NCI-H524 (cell line): ENCODE measurements at places on chromosomes 5 and 9.
A peak's percentile ranks its signal among the peaks of the same experiment; 100 is the strongest.

- peak; percentile 79 for DNase-seq
Observed at GRCh38 chr5:95178046-95178651, 106.7 kb downstream of the MCTP1 start.

DNA sequence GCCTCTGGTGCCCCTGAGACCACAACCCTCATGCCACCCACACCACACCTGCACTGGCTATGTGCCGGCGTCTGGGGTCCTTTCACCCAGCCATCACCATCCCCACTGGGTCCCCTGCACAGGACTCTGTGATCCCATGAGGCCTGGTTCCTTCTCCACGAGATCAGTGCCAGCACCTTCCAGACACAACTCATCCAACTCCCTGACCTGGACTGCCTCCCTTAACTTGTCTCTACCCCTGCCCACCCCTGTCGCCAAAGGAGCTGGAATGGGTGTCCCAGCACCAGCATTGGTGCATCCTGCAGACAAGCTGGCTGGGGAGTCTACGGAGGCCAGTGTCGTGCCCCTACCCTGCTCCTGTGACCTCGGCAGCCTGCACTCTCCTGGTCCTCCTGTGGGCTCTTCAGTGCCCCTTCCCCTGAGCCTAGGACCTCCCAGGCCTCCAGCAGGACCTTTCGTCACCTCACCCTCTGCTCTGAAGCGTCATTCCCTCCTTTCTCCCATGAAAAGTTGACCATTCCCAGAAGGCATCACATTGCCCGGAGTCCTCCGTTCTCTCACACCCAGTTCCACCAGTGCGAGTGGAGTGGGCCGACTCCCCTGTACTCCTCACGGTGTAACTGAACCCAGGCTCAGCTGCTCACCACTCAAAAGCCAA is 87.7 kb downstream of the NSUN2 start:
- DNase-seq, result no peak

DNA sequence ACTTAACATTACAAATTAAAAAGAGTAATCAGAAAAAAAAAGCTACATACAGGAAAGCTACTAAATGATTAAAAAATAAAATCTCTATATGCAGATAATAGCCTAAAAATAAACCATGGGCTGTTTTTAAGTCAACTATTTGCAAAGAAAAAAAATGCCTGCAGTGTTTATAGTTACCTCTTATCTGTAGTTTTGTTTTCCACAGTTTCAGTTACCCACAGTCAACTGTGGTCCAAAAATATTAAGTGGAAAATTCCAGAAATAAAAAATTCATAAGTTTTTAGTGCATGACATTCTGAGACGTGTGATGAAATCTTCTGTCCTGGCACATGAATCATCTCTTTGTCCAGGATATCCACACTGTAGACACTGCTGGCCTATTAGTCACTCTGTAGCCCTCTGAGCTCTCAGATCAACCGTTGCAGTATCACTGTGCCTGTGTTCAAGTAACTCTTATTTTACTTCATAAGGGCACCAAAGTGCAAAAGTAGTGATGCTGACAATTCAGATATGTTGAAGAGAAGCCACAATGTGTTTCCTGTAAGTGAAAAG is 59.2 kb downstream of the PRELID2 start:
- no peak for DNase-seq

DNA sequence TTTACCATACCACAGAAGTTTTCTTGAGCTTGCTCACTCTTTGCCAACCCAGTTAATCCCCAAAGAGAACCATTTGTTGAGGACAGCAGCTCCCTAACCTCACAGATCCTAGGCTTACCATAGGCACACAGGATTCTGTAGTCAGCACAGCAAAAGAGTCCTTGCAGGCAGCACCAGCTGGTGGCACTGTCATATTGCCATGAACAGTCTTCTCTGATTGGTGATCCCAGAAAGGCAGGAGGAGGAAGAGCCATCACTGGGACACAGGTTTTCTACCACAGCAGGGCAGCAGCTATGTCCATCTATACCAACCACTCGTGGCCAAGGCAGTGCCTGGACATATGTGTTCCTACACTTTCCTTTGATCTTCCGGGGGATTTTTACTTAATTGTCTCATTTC is 297.1 kb upstream of the CD180 start:
- peak; percentile 58 for DNase-seq

DNA sequence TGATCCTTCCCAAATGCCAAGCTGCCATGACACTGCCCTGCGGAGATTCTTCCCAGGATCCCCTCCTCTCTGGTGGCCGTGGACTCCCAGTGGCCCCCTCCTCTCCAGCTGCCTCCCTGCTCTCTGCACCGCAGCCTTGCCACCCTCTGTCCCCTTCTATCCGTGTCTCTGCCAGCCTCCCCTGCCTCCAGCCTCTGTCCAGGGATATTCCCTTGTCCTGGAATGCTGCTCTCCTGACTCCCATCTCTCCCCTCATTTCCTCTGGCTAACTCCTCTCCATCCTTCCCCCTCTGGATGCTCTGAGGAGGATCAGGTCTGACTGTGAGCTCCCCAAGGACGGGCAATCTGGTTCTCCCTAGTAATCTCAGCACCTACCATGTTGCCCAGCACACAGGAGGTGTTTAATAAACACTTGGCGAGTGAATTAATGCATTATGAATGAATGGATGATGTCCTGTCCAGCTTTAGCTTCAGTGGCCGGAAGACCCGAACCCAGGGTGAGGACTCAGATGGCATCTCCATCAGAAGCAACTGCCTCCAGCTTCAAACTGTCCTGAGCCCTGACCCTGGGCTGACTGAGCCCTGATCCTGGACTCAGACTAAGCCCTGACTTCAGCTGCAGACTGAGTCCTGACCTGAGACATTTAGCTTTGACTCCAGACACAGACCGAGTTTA is 7.5 kb upstream of the CRB2 start:
- no peak for DNase-seq

GRCh38 chr9:127366594-127366993 is 30.4 kb upstream of the SLC2A8 start:
- no peak for DNase-seq

- peak; percentile 23 for DNase-seq
Observed at GRCh38 chr5:64678374-64678773, 11.9 kb upstream of the SHISAL2B start.

DNA sequence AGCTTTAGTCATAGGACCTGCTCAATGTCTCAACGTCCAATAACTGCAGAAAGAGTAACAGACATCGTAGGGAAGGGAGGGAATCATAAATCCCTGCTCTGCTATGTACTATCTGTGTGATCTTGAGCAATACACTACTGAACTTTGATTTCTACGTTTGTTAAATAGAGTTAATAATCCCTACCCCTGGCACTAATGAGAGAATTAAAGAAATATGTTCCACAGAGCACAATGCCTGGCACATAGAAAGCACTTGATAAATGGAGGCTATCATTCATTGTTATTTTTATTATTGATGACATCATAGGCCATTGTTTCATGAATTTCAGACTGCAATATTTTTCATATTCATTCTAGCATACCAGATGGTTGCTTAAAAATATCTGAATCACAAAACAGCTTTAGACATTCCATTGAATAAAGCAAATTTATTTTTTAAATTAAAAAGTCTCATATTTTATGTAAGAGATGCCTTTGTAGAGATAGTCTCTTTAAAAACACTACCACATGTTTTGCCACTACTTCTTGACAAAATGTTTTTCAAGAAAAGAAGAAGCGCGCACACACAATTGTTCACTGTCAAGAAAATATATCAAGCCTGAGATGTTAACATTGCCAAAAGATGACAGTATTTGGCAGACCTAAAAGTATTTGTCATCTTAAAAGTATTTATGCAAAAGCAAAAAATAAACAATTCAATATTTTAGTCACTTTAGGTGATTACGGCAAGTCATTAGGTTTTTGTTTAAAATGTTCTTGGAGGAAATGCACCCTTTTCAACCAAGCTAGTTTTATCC is 108.5 kb downstream of the EBF1 start:
- DNase-seq, result no peak

DNA sequence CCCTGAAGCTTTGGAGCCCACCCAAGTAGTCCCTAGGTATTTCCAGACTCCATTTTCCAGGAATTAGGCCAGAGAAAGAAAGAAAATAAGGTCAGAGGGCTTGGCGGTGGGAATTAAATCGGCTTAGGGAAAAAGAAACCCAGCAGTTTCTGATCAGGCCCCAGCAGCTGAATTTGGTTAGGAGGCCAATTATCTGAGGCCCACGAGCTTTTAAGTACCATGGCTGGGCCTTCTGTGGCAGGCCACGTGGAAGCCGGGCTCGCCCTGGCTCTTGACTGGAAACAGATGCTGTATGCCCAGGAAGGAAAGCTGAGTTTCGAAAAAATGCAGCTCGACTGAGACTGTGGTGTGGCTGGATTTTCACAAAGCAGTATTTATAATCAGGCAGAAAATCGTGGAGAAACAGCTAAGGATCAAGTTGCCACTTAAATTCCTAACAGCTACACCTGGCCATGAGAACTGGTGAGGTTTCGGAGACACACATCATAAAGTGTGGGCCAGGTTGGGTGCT is 75.1 kb upstream of the PANK3 start:
- peak; percentile 87 for DNase-seq

- peak; percentile 64 for DNase-seq
Observed at GRCh38 chr9:91421128-91421765, 2.4 kb downstream of the NFIL3 start.

DNA sequence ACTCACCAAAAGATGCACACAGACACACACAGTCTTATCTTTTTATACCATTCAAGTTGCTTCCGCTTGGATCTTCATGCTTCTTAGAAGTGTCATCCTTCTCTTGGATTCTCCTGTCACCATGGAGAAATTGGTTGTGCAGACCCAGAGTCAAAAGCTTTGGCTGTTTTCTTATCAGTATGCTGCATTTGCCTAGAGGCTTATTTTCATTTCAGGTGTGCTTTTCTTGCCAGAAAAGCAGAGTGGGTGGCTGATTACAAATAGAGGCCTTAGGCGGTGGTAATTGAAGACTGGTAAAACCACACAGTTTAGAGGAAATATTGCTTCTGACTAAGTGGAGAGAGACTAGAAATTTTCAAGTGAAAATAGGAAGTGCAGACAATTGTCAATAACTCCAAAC is 70.2 kb upstream of the TLE4 start:
- DNase-seq, result no peak

GRCh38 chr9:129412814-129413536 is 207.9 kb downstream of the C9orf50 start:
- peak; percentile 39 for DNase-seq

- DNase-seq, result no peak
Observed at GRCh38 chr9:88697764-88698432, 162.9 kb downstream of the NXNL2 start.

GRCh38 chr5:171512397-171512796 is 93.0 kb downstream of the FGF18 start:
- no peak for DNase-seq

DNA sequence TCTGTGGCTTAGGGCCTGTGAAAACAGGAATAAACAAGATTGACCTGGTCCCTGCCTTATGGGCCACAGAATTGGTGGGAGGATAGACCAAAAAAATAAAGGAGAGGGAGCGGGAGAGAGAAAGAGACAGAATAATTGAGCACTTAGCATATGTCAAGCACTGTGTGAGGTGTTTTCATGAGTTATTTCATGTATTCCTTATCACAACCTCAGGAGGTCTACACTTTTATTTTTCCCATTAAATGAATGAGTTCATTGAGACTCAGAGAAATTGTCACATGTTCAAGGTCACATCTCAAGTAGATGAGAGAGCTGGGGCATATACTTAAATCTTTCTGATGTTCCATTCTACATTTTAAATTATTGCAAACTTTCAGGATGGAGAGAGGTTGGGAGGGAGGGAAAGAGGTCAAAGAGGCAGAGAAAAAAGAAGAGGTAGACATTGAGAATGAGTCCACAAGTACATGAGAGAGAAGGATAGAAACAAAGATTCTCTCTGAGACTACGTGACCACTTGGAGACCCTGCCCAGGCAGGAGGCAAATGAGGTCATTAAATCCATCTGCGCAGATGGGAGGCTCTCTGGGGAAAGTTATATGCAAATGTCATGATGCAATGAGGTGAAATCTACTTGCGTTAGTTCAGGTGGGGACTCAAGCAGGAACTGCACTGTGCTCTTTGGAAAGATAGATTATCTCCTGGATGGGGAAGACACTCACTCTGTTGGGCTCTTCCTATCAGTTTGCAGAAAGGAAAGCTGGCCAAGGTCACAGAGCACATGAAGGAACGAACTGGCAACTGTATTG is 241.5 kb downstream of the PAPPA start:
- DNase-seq, result peak; percentile 75

DNA sequence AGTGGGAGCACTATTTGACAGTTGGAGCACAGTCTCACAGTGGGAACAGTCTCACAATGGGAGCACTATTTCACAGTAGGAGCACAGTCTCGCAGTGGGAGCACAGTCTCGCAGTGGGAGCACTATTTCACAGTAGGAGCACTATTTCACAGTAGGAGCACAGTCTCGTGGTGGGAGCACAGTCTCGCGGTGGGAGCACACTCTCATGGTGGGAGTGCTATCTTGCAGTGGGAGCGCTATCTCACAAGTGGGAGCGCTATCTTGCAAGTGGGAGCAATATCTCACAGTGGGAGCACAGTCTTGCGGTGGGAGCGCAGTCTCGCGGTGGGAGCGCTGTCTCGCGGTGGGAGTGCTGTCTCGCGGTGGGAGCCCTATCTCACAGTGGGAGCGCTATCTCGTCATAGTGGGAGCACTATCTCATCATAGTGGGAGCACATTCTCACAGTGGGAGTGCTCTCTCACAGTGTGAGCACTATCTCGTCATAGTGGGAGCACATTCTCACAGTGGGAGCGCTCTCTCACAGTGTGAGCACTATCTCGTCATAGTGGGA is 56.1 kb downstream of the MED10 start:
- DNase-seq, result no peak

GRCh38 chr5:105034401-105034763 is 1471.8 kb upstream of the NUDT12 start:
- DNase-seq, result no peak

GRCh38 chr5:66985417-66985816 is 211.2 kb downstream of the CD180 start:
- DNase-seq, result no peak

DNA sequence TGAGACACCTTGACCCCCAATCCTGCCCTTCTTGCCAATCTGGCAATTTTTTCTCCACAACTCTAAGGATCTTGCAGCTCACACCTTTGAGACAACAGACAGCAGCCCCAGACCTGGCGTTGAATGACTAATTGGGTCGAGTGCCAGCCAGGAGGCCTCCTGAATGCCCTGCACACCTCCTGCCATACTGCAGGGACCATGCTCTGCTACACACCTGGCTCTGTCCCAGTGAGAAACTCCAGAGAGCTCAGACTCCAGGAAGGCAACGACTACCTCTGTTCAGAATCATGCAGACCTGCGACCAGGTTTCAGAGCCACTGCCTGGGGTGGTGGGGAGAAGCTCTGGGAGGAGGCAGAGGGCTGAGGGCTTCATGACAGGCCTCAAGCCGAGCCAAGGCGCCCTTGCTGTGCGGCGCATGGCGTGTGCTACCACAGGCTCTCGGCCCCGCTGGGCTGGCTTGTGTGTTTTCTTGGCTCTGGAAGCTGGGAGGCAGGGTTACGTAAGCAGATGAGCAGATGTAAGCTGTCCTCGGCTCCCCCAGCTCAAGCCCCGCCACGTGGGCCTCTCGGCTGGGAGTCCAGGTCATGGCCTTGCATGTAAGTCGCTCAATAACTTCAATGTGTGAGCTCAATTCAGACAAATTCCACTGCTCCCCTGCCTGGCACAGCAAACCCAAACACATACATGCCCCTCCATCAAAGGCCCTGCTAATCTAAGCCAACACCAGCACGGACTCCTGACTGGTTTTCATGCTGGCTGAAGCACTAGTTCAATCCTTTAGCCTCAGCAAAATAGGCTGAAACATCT is 27.5 kb downstream of the B4GALT1 start:
- no peak for DNase-seq

GRCh38 chr9:84875193-84875592 is 205.7 kb downstream of the NTRK2 start:
- DNase-seq, result no peak

- no peak for DNase-seq
Observed at GRCh38 chr9:26735160-26735559, 157.4 kb downstream of the CAAP1 start.

GRCh38 chr5:5804478-5805233 is 382.2 kb downstream of the ICE1 start:
- DNase-seq, result no peak
